ENCODE measurements at places on chromosomes 7 and 10.

GRCh38 chr7:107173691-107174406, 5.0 kb downstream of the HBP1 start:
- no peak for DNase-seq

DNA sequence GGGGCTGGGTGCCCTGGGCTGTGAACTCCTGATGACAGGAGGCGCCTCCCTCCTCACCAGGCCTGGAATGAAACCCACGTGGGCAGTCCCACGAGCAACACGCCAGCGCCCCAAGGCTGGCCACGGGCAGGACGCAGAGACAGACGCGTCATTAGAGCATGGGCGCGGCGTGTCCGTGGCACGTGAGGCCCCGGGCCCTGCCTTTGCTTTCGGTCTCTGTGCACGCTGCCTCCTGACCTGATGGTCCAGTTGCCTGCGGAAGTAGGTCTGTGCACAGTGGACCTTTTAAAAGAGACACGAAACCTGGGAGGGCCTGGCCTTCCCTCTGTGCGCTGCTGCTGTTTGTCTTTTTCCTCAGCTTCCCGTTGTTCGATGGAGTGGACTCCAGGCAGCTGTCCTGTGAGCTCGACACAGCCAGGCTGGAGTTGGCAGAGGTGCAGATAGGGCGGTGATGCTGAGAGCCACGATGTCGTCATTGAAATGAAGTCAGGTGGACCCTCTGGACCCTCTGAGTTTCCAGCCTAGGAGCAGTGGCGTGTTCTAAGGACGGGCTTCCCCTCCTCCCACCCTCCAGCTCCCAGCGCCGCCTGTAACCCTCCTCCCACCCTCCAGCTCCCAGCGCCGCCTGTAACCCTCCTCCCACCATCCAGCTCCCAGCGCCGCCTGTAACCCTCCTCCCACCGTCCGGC, 40.1 kb upstream of the CFAP46 start:
- no peak for DNase-seq

- DNase-seq, result no peak
Observed at GRCh38 chr7:25565002-25565401, 336.7 kb upstream of the NPVF start.

DNA sequence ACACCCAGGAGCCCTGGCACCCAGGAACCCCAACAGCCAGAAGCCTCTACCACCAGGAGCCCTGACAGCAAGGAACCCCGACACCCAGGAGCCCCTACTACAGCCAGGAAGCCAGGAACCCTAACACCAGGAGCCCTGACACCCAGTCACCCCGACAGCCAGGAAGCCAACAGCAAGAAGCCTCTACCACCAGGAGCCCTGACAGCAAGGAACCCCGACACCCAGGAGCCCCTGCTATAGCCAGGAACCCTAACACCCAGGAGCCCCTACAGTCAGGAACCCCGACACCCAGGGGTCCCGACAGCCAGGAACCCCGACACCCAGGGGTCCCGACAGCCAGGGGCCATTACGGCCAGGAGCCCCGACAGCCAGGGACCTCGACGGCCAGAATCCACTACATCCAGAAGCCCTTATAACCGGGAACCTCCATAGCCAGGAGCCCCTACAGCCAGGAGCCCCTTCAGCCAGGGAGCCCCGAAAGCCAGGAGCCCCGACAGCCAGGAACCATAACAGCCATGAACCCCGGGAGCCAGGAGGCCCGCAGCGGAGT, 440 bp upstream of the GLRX3 start:
- DNase-seq, result no peak

DNA sequence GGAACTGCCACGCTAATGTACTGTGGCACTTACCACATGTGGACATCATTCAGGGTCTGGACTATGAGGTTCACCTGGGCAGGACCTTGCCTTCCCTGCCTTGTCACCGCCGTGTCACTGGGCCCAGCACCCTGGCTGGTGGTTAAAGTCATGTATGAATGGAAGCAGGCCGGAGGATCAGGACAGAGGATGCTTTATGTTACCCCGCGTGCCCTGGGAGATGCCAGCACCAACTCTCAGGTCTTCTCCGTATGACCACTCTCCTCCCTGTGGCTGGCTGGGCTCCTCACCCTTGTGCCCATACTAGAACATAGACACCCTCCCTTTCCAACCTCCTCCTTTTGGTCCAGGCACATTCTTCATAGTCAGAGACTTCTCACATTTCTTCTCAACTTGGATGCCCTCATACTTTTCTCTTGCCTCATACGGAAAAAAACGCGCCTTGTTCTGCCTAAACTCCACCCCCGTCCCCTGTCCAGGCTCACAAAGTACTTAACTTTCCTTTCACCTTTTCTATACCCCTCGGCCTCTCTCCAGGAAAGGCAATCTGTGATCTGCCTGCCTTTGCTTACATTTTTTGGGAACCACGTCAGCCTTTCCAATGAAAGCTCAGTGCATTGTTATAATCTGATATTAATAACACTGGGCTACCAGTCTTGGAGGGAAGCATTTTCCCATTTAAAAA, 240.0 kb downstream of the TEX36 start:
- DNase-seq, result no peak

GRCh38 chr7:100623951-100624824, 11.8 kb downstream of the MOSPD3 start:
- no peak for DNase-seq

- DNase-seq, result no peak
Observed at GRCh38 chr10:75976681-75977080, 545.3 kb downstream of the LRMDA start.
